NCI-H82 (cell line): ENCODE measurements at places on chromosomes 2 and 18.
A peak's percentile ranks its signal among the peaks of the same experiment; 100 is the strongest.

DNA sequence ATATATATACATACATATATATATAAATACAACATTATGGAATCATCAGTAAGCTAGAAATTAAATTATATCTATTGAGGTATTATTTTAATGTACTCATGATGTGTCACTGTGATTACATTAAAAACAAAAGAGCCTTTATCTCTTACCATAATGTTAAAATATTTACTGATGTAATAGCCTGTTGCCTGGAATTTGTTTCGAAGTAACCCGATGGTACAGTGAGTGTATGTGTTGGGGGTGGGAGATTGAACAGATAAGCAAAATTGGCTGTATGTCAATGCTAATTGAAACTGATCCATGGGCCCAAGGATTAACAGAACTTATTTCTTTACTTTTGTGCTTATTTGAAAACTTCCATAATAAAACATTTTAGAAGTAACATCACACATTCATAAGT, 1473.2 kb downstream of the LRP1B start:
- peak; percentile 8 for DNase-seq

DNA sequence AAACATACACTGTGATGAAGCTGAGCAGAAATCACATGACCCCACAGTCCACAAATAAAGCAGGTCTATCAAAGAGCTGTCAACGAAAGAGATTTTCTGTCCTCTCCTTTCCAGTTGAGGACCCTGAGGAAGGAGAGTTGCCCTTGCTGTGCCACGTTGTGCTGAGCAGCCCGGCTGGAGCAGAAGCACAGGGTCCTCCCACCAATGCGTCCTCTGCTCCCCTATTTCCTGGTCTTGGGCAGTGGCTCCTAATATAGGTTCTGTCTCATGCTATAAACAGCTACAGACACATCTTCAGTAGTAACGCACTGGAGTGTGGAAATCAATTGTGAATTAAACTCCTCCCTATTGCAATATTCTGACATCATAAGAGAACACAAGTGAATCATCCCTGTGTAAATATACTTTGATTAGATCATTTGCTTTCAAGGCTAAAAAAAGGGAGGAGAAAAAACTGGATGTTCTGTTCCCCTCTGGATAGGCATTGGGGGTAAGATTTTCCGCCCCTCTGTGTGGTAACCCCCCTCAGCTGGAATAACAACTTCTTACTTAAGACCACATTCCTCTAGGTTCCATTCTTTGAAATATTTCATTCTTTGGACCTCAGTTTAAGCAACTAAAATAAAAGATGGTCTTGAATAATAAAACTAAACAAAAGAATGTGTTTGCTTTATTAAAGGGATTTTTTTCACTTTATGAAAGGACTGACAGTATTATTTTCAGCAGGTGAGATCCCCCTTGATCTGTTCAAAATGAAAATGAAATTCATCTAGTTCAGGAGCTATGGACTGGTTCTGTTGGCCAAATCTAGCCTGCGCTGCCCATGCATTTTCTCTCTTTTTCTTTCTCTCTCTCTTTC, 8.3 kb upstream of the RHOB start:
- no peak for DNase-seq

DNA sequence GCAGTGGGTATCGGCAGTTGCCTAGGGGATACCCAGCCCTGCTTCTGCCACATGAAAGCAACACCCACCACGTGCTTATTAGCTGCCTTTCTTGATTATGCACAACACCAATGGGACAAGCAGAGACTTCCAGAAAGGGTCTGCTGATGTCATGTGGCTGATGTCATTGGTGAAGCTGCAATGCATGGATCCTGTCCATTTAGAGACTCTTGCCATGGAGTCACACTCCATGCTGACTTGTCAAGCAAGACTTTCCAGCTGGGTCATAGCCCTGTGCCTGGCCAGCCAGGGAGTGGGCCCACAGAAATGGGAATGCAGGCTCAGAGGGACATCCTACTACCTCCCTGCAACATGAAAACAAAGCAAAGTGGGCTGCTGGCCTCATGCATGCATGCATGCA, 81.8 kb downstream of the VAPA start:
- DNase-seq: no peak

DNA sequence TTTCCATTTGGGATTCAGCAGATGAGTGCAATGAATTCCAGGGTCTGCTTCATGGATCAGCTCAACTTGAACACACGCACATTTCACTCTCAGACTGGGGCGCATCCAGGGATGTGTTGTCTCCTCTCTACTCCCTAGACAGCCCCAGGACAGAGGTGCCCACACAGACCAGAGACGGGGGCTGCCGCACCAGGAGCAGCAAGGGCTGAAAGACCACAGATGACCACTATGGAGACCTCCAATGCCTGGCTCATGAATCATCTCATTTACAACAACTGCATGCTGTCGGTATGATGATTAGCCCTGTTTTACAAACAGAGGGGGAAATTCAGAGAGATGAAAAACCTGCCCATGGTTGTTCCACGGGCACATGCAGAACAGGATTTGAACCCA, 63.1 kb downstream of the CYP26B1 start:
- DNase-seq: no peak

GRCh38 chr2:102301867-102302362, 9.4 kb upstream of the IL1RL1 start:
- peak; percentile 31 for DNase-seq

GRCh38 chr2:240512109-240512485, 45.7 kb downstream of the ANKMY1 start:
- no peak for DNase-seq

- peak; percentile 52 for DNase-seq
Measured at GRCh38 chr2:97664636-97664970, 759 bp upstream of the ACTR1B start.

DNA sequence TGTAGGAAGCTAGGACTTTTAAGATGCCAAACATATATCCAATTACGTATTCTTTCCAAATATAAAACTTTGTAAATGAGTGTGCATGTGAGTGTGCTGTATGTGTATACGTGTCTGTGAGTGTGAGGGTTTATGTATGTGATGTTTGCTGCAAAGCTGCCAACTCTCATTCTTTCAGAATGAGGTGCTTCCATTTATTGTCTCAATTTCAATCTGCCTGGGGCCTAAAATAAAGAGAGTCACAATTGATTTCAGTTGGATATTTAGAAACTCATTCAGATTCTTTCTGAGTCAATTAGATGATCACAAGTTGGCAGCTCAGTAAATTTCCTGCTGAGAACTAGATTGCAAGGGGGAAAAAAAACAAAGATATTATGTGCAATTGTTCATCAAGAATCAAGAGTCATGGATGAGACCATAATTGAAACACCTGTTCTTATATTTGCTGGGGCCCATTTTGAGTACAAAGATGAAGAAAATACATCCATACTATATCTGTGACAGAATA, 621.2 kb upstream of the ACVR2A start:
- DNase-seq: no peak

DNA sequence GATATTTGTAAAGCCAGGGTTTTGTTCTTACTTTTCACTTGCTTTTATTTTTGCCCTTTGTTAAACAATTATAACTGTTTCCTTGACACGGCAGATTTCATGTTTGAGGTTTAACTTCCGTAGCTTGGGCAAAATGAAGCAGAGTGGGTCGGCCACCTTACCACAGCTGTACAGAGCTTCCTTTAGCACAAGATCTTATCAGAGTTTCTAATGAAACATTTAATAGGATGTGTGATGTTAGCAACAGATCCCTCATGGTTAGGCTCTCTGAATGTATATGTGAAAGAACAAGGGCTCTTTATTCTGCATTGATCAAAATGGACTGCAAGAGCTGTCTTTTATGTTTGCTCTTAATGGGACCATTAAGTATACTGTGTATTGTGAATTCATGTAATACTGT, 22.3 kb downstream of the RNF125 start:
- DNase-seq: no peak

- peak; percentile 84 for DNase-seq
Measured at GRCh38 chr2:176554101-176555048, 285.1 kb downstream of the MTX2 start.

GRCh38 chr2:147288131-147288530, 556.7 kb upstream of the ACVR2A start:
- no peak for DNase-seq

- DNase-seq: peak; percentile 83
Measured at GRCh38 chr2:152031747-152032306, 67.0 kb downstream of the CACNB4 start.

GRCh38 chr2:146701183-146701582, 1143.6 kb upstream of the ACVR2A start:
- peak; percentile 57 for DNase-seq

DNA sequence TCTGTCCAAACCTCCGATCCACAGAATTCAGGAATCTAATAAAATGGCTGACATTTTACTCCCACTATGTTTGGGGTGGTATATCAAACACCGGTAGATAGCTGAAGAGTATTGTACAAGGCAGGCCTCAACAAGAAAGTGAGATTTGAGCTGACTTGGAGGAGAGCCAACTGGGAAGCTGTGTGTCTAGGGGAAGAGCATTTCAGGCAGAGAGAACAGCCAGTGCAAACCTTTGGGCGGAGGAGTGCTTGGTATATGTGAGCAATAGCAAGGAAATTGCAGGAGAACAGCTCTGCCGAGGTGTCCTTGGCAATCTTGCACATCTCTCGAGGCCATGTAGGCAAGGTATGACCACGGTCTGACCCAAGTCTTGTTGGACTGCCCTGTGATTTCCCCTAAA, 1.8 kb upstream of the MERTK start:
- no peak for DNase-seq

GRCh38 chr2:84816426-84817026, 64.4 kb downstream of the TRABD2A start:
- no peak for DNase-seq

DNA sequence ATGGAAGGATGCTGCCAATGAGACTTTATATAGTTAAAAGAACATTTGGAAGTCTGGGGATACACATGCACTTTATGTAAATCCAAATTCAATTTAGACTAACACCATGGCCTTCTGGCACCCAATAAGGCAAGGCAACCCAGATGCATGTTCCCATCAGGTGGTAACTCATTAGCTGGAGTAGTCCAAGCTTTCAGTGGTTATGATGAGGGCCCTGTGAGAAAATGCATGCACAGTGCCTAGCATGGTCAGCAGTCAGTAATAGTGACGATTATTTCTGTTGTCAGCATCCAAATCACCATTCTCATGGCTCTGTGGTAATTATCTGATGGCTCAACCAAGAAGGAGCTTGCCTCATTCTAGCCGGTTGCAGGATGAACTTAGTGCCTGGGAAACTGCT, 70.3 kb upstream of the CTLA4 start:
- no peak for DNase-seq

- no peak for DNase-seq
Measured at GRCh38 chr2:115171751-115172150, 729.3 kb downstream of the DPP10 start.

DNA sequence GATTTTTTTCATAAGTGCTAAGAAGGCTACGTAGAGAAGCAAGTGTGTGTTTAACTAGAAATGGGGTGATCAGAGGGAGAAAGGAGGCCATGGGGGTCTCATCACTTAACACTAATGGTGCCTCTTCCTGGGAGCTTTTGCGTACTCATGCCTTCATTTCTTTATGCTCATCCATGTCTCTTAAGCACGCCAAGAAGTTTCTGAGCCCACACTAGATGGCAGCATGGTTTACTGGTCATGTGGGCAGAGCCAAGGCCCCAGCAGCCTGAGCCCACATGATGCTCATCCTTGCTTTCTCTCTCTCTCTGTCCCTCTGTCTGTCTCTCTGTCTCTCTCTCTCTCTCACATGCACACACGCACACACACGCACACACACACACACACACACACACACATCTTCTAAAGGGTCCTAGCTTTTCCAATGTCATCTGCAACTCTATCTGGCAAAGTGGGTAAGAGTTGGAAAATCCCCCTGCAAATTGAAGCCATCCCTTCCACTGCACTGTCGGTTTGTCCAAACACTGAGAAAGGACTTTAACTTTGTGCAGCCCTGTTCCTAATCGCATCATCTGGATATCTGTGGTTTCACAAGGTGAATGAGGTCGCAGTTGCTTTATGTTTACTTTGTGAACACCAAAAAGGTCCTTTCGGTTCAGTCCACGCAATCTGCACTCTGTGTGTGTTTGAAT, 137.1 kb upstream of the CCDC68 start:
- peak; percentile 46 for DNase-seq

- DNase-seq: no peak
Measured at GRCh38 chr2:74007121-74007520, 22.4 kb downstream of the TET3 start.

GRCh38 chr2:127619877-127620705, 25.9 kb upstream of the GPR17 start:
- peak; percentile 19 for DNase-seq

DNA sequence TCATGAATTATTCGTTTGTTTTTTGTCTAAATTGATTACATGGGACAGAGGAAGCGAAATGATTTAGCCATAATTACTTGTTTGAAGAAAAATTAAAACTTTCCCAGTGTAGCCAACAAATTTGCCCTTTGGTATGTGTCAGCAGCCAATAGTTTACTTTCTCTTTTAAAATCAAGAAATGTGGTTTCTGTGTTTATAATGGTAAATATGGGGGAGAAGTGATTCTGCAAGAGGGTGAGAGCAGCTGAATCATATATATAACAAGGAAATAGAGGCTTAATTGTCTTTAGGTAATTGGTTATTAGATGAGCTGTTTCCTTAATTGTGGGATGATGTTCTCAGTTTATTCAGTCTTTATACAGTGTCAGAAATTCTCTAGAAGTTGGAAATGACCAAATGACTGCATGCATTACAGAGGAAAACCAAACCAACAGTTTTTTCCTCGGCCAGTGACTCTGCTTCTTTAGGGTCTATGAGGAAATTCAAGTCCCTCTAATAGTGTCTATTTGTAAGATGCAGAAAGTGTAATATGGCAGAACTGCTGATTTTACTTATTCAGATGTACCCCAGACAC, 132.9 kb downstream of the AGPS start:
- no peak for DNase-seq

DNA sequence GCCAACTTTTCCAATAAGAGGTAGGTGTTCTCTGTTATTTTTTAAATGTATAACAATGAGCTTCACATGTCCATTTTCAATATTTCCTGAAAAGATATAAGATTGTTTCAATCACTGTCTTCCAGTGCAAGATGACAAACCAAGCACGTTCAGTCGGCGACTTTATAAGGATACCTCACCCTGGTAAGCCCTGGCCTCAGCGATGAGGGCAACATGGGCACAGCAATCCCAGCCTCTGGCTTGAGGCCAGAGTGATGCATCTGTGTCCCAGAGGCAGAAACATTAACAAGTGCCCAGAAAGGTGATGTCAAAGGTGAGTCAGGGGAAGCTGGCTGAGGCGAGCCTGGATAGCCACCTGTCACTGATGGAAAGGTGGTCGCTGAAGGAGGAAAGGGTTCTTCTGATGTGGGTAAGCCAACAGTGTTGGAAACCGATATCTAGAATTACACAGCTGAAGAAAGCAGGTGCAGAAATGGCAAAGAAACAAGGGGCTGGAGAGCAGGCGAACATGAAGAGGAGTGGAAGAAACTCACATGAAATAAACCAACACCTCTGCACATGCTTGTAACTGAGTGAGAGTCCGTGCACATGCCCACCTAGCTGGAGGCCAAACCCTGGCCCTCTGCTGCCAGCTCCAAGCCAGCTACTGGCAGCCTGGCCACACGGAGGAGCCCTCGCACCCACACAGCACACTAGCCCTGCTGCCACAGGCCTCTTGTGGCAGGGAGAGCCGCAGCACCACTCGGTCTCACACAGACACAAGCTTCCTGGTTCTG, 65.5 kb downstream of the FBXO15 start:
- DNase-seq: peak; percentile 39

GRCh38 chr2:64203131-64203857, 59.1 kb upstream of the PELI1 start:
- peak; percentile 43 for DNase-seq
